RWPE2 (cell line): ENCODE measurements at places on chromosomes 1 and 21.

- no peak for DNase-seq
These were observed 17.0 kb upstream of the IFFO2 start for GRCh38 chr1:18973446-18973955.

DNA sequence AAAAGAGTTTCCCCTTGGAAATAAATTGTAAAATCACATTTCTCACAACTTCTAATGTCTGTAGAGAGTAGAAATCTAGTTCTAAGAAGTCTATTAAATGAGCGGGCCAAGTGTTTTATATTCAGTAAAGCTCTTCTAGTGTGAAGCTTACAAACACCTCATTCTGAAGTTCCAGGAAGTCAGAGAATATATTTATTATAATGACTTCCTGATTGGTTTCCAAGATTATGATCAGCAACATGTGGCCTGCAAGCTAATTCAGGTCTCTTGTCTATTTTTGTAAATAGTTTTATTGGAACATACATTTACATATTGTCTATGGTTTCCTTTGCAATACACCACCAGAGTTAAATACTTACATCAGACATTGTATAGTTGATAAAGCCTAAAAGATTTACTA is 603.9 kb downstream of the AMY1C start:
- no peak for DNase-seq

DNA sequence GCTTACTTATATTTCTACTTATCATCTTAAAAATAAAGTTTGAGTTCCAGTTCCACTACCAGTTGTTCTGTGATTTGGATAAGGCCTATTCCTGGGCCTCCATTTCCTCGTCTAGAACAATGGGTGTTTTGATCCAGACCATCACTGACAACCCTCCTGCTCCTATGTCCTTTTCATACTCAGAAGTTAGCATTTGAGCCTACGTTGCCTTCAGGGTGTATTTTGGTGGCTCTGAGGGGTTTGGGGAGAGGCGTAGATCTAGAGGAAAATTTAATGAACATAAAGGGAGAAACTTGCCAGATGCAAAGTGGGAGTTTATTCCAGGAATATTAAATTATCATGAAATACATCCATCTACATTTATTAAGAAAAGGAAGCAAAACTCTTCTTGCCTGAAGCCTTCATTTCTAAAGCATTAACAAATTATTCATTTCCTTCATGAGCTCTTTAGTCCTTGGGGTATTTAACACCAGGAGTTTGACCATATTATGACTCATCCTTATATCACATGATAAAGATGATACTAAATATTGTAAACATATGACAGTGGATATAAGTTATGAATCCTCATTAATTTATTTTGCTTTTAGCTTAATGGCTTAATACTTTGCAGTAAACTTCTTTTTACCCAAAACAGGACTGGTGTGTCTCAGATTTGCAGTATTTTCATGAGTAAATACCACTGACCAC is 47.2 kb upstream of the SYT14 start:
- no peak for DNase-seq

- no peak for DNase-seq
These were observed 17.4 kb downstream of the CNST start for GRCh38 chr1:246583448-246584185.

DNA sequence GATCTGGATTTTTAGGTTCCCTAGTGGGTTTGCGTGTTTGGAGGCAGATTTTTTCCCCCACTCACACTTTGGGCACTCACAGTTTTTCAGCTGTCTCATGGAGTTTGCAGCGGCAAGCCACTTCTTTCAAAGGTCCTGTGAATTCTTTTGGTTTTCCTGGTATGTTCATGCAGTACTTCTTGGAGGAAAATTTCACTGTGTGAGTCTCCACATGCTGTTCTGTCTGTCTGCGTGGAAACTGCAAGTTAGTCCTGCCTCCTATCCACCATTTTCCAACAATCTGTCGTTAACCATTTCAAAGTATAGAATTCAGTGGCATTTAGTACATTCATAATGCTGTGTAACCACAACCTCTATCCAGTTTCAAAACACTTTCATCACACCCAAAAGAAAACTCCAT is 793 bp upstream of the FMO1 start:
- no peak for DNase-seq

- no peak for DNase-seq
These were observed 610.1 kb upstream of the NEGR1 start for GRCh38 chr1:72892461-72892860.

DNA sequence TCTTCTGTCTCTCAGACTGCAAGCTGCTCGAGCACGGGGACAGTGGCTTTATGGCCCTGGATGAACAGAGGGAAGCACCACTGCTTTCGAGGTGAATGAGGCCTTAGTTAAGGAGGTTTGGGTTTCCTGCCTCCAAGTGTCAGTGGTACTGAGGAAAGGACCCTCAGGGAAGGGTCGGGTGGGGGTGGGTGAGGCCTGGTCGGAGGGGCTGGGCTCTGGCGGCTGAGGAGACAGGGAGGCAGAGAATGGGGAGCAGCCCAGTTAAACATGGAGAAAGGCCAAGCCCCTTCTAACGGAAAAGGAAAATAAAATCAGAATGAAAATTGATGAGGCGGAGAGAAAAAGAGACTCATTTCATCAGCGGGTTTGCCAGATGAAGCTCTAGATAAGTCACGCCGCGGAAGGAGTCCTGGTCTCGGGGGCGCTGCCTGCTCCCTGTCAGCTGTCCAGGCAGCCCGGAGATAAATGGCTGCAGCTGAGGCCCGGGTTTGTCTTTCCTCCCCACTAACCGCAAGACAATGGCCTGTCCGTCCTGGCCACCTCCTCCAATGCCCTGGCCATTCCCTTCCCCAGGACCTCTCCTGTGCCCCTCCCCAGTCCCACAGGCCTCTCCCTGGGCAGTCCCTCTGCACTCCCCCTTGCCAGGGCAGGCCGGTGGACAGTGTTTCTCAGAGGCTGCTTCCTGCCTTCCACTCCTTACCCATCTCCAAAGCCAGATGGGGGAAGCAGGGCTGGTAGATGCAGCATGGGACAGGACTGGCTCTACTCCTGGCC is 55.2 kb downstream of the LRRN2 start:
- no peak for DNase-seq

GRCh38 chr1:219463636-219464035 is 149.3 kb downstream of the ZC3H11B start:
- DNase-seq: no peak

DNA sequence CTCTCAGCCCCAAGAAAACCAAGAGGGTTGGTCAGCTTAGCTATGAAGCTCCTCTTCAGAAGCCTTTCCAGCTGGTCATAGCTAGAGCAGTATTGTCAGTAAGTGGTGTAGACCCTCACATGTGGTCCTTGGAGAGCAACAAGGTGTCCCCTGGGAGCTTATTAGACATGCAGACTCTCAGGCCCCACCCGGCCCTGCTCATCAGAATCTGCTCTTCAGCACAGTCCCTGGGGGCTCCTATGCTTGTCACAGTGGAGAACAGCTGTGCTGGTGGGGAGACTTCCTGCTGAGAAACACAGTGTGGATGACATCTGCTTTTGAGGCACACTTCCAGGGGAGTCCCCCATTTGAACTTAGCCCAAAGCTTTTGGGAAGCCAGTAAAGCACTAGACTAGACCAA is 21.9 kb upstream of the NEK2 start:
- DNase-seq: no peak

GRCh38 chr1:24960071-24960801 is 30.2 kb upstream of the RUNX3 start:
- peak; percentile 30 for DNase-seq
